ENCODE measurements at places on chromosomes 11 and 22.

DNA sequence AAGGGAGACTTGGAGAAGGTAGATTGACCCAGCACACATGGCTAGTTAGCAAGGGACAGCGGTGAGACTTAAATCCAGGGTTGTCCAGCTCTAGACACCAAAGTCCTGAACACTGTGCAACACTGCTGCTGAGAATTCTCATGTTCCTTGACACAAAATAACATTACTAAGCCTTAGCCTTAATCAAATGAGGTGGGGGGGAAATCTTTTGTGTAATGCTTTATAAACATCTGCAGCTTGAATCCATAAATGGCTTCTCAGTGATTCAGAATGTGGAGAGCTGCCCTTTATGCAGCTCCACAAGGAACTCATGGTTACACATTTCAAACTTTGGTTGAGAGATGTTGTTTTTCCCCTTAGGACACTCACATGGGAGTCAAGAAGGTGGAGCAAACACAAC lies 80.0 kb downstream of the CD44 start:
- DNase-seq: no peak

DNA sequence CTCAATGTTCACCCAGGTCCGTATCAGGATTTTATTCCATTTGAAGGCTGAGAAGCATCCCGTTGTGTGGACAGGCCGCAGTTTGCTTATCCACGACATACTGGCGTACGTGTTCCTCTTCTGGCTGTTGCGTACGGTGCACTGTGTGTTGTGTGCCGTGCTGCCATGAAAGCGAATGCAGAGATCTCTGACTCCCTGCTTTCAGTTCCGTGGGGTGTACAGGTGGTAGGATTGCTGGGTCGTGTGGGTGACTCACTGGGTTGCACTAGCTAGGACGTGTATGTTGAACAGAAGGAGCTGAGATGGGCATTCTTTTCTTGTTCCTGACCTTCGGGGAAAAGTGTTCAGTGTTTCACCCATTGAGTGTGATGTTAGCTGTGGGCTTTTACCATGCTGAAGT lies 10.3 kb downstream of the SELENOO start:
- DNase-seq: no peak

DNA sequence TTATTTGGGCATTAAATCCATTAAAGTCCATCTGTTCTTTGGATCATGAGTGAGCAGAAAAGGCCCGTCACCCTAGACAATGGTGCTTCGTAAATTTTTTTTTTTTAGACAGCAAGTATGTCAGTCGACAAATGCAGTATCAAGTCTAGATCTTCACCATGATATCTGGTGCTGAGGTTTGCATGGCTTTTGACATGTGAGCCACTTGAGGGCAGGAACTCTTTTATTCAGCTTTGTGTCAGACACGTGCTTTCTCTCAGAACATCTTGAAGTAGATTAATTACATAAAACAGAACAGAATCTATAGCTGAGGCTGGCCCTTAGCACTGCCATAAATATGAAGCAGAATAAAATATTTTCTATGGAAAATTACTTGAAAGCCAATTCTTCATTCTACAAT lies 62.9 kb upstream of the CARD18 start:
- DNase-seq: no peak

DNA sequence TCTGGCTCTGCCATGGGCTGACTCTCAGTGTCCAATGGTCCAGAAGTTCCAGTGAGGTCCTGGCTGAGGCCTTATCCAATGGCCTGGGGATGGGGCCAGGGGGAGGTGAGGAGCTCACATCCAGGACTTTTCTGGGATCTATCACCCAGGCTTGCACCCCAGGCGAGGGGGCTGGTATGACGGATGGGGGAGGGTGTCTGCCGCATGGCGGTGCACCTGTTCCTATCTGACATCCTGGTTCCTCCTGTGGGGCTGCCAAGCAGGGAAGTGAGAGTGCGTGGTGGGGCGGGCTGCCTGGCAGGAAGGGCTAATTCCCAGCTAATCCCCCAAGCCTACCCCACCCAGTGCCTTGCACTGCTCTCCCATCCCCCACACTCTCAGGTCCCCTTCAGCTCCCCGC lies 102.1 kb downstream of the NECTIN1 start:
- DNase-seq: peak; percentile 45

- no peak for DNase-seq
Measured at GRCh38 chr11:66891851-66892660, 35.2 kb downstream of the LRFN4 start.

- DNase-seq: no peak
Measured at GRCh38 chr22:38696606-38697424, 3.9 kb downstream of the JOSD1 start.

- DNase-seq: no peak
Measured at GRCh38 chr11:114236829-114237228, 59.4 kb upstream of the NNMT start.

DNA sequence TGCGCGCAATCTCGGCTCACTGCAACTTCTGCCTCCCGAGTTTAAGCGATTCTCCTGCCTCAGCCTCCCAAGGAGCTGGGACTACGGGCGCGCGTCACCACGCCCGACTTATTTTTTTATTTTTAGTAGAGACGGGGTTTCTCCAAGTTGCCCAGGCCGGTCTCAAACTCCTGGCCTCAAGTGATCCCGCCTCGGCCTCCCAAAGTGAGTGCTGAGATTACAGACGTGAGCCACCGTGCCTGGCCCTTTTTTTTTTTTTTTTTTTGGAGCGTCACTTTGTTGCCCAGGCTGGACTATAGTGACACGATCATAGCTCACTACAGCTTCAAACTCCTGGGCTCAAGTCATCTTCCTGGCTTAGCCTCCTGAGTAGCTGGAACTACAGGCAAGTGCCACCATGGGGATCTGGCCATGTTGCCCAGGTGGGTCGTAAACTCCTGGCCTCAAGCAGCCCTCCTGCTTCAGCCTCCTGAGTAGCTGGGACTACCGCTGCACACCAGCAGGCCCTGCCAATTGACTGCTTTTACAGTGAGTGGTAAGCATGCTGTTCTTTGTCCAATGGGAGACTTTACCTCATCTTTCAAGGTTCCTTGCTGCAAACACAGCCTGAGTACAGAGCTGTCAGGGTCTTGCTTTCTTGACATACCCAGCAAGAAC lies 600 bp upstream of the CENPM start:
- DNase-seq: no peak

DNA sequence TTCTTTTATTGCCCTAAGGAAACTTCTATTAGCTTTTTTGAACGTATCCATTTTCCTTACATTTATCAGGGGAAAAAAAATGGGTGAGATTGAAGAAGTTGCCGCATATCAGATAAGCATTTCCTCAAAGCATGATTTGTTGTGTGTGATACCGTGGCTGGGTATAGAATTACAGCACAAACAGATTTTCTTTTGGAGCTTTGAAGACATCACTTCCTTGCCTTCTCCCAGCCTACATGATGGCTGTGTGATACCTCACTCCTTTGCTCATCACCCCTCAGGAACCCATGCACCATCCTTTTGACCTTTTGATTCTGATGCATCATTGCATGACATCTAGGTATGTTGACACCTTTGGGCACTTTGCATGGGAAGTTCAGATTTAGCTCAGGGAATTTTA lies 1155.3 kb downstream of the BRD1 start:
- no peak for DNase-seq

- DNase-seq: no peak
Measured at GRCh38 chr11:7495882-7496551, 10.7 kb downstream of the OLFML1 start.

DNA sequence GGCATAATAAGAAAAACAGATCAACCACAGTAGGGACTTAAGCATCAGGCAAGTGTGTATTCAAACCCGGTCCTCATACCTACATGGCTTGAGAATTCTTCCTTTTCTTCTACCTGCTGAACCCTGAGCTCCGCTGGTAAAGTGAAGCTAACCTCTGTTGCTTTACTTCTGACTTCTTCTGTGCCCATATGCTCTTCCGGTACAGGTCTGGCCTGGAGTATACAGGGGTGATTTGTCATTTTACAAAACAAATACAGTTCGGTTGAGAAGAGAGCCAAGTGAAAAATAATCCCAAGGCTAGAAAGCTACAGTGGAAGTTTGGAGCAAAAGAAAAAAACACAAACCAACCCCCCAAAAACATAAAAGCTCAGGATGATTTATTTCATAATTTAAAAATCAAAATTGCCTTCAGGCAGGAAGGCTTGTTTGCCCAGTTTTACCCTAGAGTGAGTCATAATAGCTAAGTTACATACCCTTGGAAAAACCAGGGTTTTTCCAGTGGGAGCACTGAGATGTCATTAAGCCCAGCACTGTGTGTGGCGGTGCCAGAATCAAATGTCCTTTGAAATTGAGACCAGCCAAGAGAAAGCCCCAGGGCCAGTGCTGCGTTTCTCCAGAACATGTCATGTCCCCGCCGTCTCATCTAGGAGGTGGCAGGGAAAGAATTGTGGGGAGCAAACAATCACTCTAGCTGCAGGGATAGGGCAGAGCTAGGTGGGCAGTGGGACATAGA lies 305.5 kb upstream of the ISX start:
- no peak for DNase-seq

- no peak for DNase-seq
Measured at GRCh38 chr11:8281266-8281665, 17.6 kb upstream of the LMO1 start.

- no peak for DNase-seq
Measured at GRCh38 chr11:124919898-124920297, 848 bp downstream of the HEPN1 start.

DNA sequence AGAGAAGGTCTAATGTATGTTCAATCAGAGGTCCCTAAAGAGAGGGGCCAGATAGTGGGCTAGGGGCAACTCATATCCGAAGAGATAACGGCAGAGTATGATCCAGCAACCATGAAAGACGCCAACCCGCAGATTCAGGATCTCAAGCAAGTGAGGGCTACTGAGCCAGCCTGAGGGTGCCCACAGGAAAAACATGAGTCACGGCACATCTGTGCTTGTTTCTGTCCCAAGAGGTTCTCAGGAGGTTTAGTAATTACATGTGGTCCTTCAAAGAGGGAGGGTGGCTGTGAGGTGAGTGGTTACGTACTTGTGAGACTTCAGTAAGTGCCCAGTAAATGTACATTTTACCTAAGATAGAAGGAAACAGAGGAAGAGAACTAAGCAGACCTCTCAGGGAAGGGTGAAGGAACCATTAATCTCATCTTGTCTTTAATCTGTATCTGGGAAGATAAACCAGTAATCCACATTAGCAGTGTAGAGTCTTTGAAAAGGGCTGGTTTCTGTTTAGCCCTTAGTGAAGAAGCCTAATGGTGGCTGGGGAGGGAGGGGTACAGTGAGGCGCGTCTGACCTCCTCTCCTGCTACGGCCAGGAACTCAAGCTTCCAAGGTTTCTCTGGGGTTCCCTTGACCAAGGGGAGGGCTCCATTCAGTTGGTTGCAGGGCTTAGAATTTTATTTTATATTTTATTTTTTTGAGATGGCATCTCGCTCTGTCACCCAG lies 10.2 kb downstream of the SIRT3 start:
- no peak for DNase-seq

DNA sequence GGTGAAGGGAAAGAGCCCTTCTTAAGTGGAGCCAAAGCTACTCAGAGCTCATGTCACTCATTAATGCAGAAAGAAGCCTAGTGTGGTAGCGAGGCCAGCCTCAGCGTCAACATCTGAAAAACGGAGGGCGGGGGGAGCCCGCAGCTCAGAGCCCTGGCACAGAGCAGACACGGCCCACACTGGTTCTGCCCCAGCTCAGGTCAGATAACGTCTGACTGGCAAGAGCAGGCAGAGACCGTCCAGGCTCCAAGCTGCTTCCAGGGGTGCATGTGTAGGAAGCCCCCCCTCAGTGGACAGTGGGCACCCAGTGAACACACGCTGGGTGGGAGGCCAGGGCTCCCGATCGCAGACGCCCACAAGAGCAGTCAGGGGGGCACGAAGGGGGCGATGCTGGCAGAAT lies 100.8 kb downstream of the SHANK2 start:
- no peak for DNase-seq

- no peak for DNase-seq
Measured at GRCh38 chr11:45812581-45813548, 7.9 kb downstream of the SLC35C1 start.

- DNase-seq: no peak
Measured at GRCh38 chr11:97729546-97730272, 1291.0 kb upstream of the CNTN5 start.

- peak; percentile 72 for DNase-seq
Measured at GRCh38 chr11:68890490-68891231, 13.0 kb downstream of the MRPL21 start.

DNA sequence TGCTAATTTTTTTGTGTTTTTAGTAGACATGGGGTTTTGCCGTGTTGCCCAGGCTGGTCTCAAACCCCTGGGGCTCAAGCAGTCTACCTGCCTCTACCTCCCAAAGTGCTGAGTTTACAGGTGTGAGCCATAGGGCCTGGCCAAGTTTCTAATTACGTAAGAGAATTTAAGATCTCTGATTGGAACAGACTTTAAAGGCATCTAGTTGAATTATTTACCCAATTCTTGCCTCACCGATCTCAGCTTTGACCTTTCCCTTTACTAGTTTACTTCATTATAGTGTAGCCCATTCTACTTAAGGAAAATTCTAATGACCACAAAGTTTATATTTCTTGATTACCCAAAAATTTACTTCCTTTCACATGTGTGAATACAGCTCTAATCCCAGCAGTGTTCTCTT lies 81.6 kb downstream of the YAP1 start:
- DNase-seq: no peak

DNA sequence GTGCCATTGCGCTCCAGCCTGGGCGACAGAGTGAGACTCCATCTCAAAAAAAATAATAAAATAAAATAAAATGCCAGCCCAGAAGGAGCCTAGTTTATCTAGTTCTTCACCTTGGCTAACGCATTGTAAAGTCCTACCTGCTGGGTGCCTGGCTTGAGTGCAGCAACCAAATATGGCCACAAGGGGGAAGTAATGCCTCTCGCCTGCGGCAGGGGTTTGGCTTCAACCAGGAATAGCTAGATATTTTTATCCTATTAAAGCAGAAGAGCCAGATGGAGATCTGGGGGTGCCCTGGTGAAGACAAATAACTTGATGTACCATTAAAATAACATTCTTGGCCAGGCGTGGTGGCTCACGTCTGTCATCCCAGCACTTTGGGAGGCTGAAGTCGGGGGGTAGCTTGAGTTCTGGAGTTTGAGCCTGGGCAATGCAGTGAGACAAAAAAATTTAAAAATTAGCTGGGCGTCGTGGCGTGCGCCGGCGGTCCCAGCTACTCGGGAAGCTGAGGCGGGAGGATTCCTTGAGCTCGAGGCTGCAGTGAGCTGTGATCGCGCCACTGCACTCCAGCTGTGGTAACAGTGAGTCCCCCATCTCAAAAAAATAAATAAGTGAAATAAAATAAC lies 20.6 kb upstream of the PLEKHB1 start:
- DNase-seq: peak; percentile 73

- DNase-seq: no peak
Measured at GRCh38 chr11:115267238-115267781, 236.9 kb downstream of the CADM1 start.
